ENCODE measurements at places on chromosomes 12 and 14. TPM values are rescaled to one million over a fixed set of nuclear protein-coding genes. Genes with fewer than 3 reads are reported as not detected.

- H3K27me3 ChIP-seq = no peaks in the 10 kb centered on the region
- H3K36me3 ChIP-seq = no peaks in the 10 kb centered on the region
- H3K4me1 ChIP-seq = peaks cover 2% of the 10 kb centered on the region
- DNase-seq = no peak
- no peak overlapping the region for H3K4me3 ChIP-seq
Observed at GRCh38 chr12:2457933-2458414, 336.8 kb upstream of the FKBP4 start.

GRCh38 chr12:115916910-115917668 lies 360.4 kb downstream of the MED13L start:
- H3K4me1 ChIP-seq = no peaks in the 10 kb centered on the region
- no peak overlapping the region for H3K4me3 ChIP-seq
- no peaks in the 10 kb centered on the region for H3K36me3 ChIP-seq
- H3K27me3 ChIP-seq = no peaks in the 10 kb centered on the region

GRCh38 chr12:91316161-91316906 lies 133.7 kb upstream of the DCN start:
- H3K4me3 ChIP-seq = no peak overlapping the region
- no peak for DNase-seq
- no peak overlapping the region for H3K27ac ChIP-seq
- H3K4me1 ChIP-seq = no peaks in the 10 kb centered on the region
- H3K27me3 ChIP-seq = no peaks in the 10 kb centered on the region

The BEST3 gene
- 0.57 TPM for total RNA-seq

The CLEC2A gene
- not detected for total RNA-seq

The FOXG1 gene
- not detected for total RNA-seq

Data from kidney (tissue), 22 donors.